ENCODE measurements at places on chromosomes 3 and 15. TPM values are rescaled to one million over a fixed set of nuclear protein-coding genes. Genes with fewer than 3 reads are reported as not detected.

The ATP10A gene
- 2.2 TPM for polyA plus RNA-seq

GRCh38 chr3:177832880-177833279 is 635.6 kb upstream of the TBL1XR1 start:
- no peaks in the 10 kb centered on the region for H3K36me3 ChIP-seq
- peaks cover 10% of the 10 kb centered on the region for H3K4me1 ChIP-seq
- no peak overlapping the region for H3K27ac ChIP-seq
- H3K4me3 ChIP-seq: no peak overlapping the region
- DNase-seq: no peak

The LYZL4 gene
- polyA plus RNA-seq: not detected

DNA sequence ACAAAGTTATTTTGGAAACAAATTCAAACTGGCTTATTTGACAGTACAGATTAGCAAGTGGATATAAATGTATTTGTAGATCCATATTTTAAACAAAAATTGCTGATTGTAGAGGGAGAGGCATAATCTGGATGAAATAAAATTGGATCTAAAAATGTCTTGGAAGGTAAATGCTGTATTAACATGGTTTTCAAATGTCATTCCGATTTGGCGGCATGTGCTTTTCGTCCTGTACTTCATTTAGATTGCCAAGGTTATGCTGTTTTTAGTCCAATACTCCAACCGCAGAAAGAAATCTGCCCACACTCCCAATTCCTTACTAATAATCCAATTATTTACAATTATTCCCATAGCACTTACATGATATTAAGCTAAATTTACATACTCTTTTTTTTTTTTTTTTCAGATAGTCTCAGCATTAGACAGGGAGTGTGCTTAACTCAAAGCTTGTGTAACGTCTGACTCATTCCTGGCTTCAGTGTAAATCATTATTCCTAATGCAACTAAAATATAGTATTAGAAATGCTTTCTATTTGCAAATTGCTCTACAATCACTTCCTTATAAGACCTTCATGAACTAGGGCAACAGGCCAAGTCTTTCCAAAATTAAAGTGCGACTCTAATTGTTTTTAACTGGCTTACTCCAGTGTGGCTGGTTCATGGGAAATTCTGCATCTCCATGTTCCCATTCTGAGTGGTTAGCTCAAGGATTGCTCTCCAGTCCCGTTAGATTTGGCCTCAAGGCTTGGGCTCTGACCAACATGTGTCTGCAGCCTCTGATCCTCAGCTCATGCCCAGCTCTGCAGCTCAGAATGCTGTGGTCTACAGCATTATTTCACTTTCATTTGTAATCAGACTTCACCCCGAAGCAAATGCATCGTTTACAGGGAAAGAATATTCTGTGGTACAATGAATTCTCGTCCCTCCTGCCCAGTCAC is 103.9 kb downstream of the FBN1 start:
- H3K4me1 ChIP-seq: no peaks in the 10 kb centered on the region
- DNase-seq: no peak
- H3K27me3 ChIP-seq: no peaks in the 10 kb centered on the region
- H3K36me3 ChIP-seq: no peaks in the 10 kb centered on the region
- no peak overlapping the region for H3K27ac ChIP-seq
- H3K4me3 ChIP-seq: no peak overlapping the region

The GPR149 gene
- not detected for polyA plus RNA-seq

- H3K27ac ChIP-seq: no peak overlapping the region
- H3K36me3 ChIP-seq: no peaks in the 10 kb centered on the region
- H3K27me3 ChIP-seq: no peaks in the 10 kb centered on the region
- H3K4me3 ChIP-seq: no peak overlapping the region
- no peaks in the 10 kb centered on the region for H3K4me1 ChIP-seq
These were observed 224.3 kb downstream of the SNRPN start for GRCh38 chr15:25178835-25179672.

DNA sequence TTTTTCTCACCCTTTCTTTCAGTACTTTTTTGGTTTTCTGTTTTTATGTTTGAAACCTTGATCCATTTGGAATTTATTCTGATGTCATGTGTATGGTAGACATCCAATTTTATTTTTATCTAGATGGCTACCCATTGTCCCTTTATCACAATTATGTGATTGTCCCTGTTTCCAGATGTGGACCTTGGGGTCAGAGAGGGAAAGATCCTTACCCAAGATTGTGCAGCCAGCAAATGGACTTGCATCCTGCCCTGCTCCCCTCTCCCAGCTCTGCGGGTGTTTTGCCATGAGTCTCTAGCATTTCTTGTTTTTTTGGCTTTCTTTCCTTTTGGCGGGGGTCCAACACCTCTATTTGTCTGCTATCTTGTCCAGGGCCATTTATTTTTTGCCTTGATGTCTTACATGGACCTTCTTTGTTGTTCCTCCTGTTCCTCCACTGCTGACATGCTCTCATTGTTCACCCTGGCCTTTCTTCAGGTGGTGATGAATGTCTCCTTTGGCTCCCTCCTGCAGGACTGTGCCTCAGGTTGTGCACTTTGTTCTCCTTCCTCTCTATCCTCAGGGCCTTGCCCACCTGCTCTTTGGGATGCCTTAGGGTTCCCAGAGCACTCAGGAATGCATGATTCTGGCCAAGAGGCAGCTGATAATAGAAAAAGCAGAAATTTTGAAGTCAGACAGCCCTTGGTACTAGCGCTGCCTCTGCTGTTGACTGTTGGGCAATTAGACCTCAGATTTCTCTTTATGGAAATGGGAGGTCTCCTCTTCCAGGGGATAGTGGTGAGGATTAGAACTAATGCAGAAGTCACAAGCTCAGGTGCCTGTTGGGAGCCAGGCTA is 84.3 kb downstream of the EEFSEC start:
- H3K36me3 ChIP-seq: no peaks in the 10 kb centered on the region
- H3K4me1 ChIP-seq: no peaks in the 10 kb centered on the region
- no peak overlapping the region for H3K4me3 ChIP-seq
- H3K27me3 ChIP-seq: no peaks in the 10 kb centered on the region
- DNase-seq: no peak

The DCLK3 gene
- polyA plus RNA-seq: 1.0 TPM

GRCh38 chr15:87704276-87704675 is 552.3 kb downstream of the NTRK3 start:
- no peak for DNase-seq
- no peaks in the 10 kb centered on the region for H3K27me3 ChIP-seq
- H3K36me3 ChIP-seq: no peaks in the 10 kb centered on the region
- no peaks in the 10 kb centered on the region for H3K4me1 ChIP-seq
- H3K27ac ChIP-seq: no peak overlapping the region
- no peak overlapping the region for H3K4me3 ChIP-seq

The CLDN16 gene
- polyA plus RNA-seq: 0.15 TPM

The FETUB gene
- not detected for polyA plus RNA-seq

All from large intestine (tissue), 12 donors.